ENCODE measurements at places on chromosomes 11 and 22. TPM values are rescaled to one million over a fixed set of nuclear protein-coding genes. Genes with fewer than 3 reads are reported as not detected.

Gene FGF19
- total RNA-seq, result not detected

DNA sequence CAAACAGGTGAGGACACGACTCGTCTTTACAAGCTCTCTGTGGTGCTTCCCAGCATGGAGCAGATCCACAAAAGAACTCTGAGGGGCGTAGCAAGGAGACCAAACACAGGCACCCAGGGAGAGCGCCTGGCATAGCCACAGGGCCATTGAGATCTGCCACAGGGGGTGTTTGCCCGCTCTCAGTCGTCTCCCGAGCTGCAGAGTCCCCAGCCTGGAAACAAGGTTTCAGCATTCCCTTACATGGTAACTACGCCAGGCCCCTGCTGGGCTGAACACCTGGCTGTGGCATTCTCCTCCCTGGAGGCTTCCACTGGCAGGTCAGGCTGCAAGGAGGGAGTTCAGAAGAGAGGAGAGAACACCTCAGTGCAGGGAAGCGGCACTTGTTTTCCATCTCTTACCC, 962.1 kb downstream of the NTM start:
- no peak for DNase-seq
- H3K36me3 ChIP-seq, result no peaks in the 10 kb centered on the region
- no peak overlapping the region for H3K4me3 ChIP-seq
- no peaks in the 10 kb centered on the region for H3K4me1 ChIP-seq

DNA sequence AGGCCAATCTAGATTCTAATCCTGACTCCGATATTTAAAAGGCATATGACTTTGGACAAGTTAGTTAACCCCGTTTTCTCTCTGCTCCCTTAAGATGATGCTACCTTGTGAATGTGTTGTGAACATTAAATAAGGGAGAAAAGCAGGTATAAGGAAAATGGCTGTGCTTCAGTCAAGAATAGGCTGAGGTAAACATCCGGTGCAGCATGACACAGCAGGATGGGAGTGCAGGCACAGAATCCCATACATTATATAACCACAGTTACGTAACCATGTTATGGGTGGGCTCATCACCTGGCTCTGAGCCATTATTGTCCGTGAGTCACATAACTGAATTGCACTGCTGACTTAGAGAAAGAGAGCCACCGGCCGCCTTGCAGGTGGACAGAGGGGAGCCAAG, 382.2 kb upstream of the ANO5 start:
- no peaks in the 10 kb centered on the region for H3K4me1 ChIP-seq
- no peak overlapping the region for H3K4me3 ChIP-seq
- no peaks in the 10 kb centered on the region for H3K27me3 ChIP-seq
- H3K36me3 ChIP-seq, result no peaks in the 10 kb centered on the region

GRCh38 chr22:44824271-44824670, 71.9 kb downstream of the ARHGAP8 start:
- H3K4me3 ChIP-seq, result no peak overlapping the region
- H3K4me1 ChIP-seq, result no peaks in the 10 kb centered on the region
- peaks cover 4% of the 10 kb centered on the region for H3K27me3 ChIP-seq
- no peaks in the 10 kb centered on the region for H3K36me3 ChIP-seq
- DNase-seq, result no peak

- no peak overlapping the region for H3K4me3 ChIP-seq
- H3K4me1 ChIP-seq, result no peaks in the 10 kb centered on the region
- DNase-seq, result no peak
- H3K36me3 ChIP-seq, result no peaks in the 10 kb centered on the region
- H3K27me3 ChIP-seq, result peaks cover 1% of the 10 kb centered on the region
These were observed 44.2 kb downstream of the SHANK2 start for GRCh38 chr11:71208011-71208774.

- H3K36me3 ChIP-seq, result no peaks in the 10 kb centered on the region
- H3K4me1 ChIP-seq, result no peaks in the 10 kb centered on the region
- H3K4me3 ChIP-seq, result no peak overlapping the region
- H3K27ac ChIP-seq, result no peak overlapping the region
- DNase-seq, result no peak
These were observed 29.0 kb downstream of the CSNK2A3 start for GRCh38 chr11:11324090-11324489.

- peaks cover 6% of the 10 kb centered on the region for H3K27me3 ChIP-seq
- H3K36me3 ChIP-seq, result peaks cover 5% of the 10 kb centered on the region
- H3K4me1 ChIP-seq, result peaks cover 13% of the 10 kb centered on the region
- no peak overlapping the region for H3K4me3 ChIP-seq
- no peak overlapping the region for H3K27ac ChIP-seq
- DNase-seq, result no peak
These were observed 18.2 kb upstream of the OR10W1 start for GRCh38 chr11:58286249-58286648.

Gene TCN1
- total RNA-seq, result not detected

DNA sequence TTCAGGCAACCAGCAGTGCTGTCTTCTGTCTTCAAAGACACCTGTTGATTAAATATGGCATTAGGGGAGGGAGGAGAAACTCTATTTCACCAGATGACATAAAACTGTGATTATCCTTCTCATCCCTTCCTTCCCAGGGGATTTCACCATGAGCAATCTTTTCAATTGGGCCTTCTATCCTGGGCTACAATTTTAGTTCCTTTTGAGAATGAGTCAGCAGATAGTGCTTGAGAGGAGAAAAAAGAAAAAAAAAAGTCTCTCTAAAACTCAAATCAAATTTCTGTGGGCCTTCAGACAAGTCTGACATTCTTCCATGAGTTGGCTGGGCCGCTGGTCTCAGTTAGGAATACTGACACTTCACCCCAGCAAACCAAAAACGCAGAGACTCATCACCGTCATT, 7.2 kb downstream of the FLI1 start:
- DNase-seq, result no peak
- H3K27ac ChIP-seq, result peak overlapping the region; percentile 57
- H3K4me1 ChIP-seq, result peaks cover 65% of the 10 kb centered on the region

- no peak overlapping the region for H3K27ac ChIP-seq
- peak; percentile 58 for DNase-seq
- H3K4me3 ChIP-seq, result no peak overlapping the region
- no peaks in the 10 kb centered on the region for H3K36me3 ChIP-seq
- H3K27me3 ChIP-seq, result no peaks in the 10 kb centered on the region
- H3K4me1 ChIP-seq, result no peaks in the 10 kb centered on the region
These were observed 55.6 kb downstream of the P4HA3 start for GRCh38 chr11:74255741-74256375.

Gene TST
- not detected for total RNA-seq

- H3K27me3 ChIP-seq, result peaks cover 20% of the 10 kb centered on the region
- no peaks in the 10 kb centered on the region for H3K36me3 ChIP-seq
- no peak overlapping the region for H3K27ac ChIP-seq
- no peak for DNase-seq
- no peak overlapping the region for H3K4me3 ChIP-seq
- H3K4me1 ChIP-seq, result peaks cover 2% of the 10 kb centered on the region
These were observed 16.2 kb downstream of the CSF2RB start for GRCh38 chr22:36929621-36930020.

- H3K4me1 ChIP-seq, result no peaks in the 10 kb centered on the region
- no peak overlapping the region for H3K4me3 ChIP-seq
- no peak overlapping the region for H3K27ac ChIP-seq
- no peaks in the 10 kb centered on the region for H3K27me3 ChIP-seq
These were observed 391.3 kb downstream of the JRKL start for GRCh38 chr11:96781082-96781481.

GRCh38 chr22:37416389-37416788, 10.9 kb downstream of the ELFN2 start:
- H3K36me3 ChIP-seq, result no peaks in the 10 kb centered on the region
- peaks cover 96% of the 10 kb centered on the region for H3K27me3 ChIP-seq
- H3K4me3 ChIP-seq, result peak overlapping the region; percentile 64
- no peak for DNase-seq

DNA sequence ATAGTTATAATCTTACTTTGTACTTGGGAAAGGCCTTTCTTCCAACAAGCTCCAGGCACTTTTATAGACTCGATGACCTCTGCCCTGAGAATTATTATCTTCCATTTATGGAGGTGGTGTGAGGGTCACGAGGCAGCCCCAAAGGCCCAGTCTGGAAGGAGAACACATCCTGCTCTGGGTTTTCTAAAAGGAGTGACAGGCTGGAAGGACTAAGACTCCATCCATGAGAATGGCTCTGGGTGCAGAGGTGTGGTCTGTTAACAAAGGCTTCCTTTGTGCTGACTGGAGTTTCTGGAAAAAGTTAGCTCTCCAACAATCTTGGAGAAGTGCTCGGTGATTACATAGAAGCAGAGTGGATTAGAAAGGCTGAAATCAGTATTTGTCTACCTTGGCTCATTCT, 74.7 kb upstream of the SESN3 start:
- H3K4me1 ChIP-seq, result peaks cover 6% of the 10 kb centered on the region
- no peaks in the 10 kb centered on the region for H3K36me3 ChIP-seq
- no peaks in the 10 kb centered on the region for H3K27me3 ChIP-seq
- H3K27ac ChIP-seq, result no peak overlapping the region

GRCh38 chr11:122439866-122440810, 215.4 kb upstream of the UBASH3B start:
- no peak for DNase-seq
- peaks cover 4% of the 10 kb centered on the region for H3K4me1 ChIP-seq
- no peak overlapping the region for H3K27ac ChIP-seq

Gene ALG12
- total RNA-seq, result 23.6 TPM

DNA sequence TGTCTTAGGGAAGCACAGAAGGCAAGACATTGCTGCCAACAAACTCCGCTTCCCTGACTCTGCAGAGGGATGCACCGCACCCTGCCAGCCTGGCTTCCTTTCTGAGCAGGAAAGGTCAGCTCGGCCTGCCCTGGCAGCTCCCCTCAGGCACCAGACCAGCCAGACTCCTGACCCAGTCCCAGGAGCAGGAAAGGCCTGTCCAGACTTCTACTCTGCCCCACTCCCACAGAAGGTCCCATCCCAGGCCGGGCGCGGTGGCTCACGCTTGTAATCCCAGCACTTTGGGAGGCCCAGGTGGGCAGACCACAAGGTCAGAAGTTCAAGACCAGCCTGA, 17.7 kb downstream of the ARRB1 start:
- peaks cover 94% of the 10 kb centered on the region for H3K4me1 ChIP-seq
- no peak for DNase-seq
- H3K4me3 ChIP-seq, result no peak overlapping the region
- H3K27ac ChIP-seq, result no peak overlapping the region

DNA sequence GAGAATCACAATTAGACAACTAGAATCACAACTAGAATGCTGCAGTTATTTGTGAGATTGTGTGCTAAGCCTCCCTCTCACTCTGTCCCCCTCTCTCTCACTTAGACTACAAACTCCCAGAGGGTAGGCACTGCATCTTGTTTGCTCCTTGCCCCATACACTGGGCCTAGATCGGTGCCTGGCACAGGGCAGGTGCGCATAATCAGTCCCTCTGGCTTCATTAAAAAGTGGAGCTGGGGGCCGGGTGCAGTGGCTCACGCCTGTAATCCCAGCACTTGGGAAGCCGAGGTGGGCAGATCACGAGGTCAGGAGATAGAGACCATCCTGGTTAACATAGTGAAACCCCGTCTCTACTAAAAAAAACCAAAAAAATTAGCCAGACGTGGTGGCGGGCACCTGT, 456.8 kb downstream of the MIAT start:
- H3K27ac ChIP-seq, result no peak overlapping the region
- H3K4me3 ChIP-seq, result no peak overlapping the region
- no peaks in the 10 kb centered on the region for H3K36me3 ChIP-seq
- no peak for DNase-seq

- no peak for DNase-seq
- no peaks in the 10 kb centered on the region for H3K4me1 ChIP-seq
- no peaks in the 10 kb centered on the region for H3K36me3 ChIP-seq
- H3K27ac ChIP-seq, result no peak overlapping the region
- H3K4me3 ChIP-seq, result no peak overlapping the region
These were observed 9.5 kb upstream of the ST3GAL4 start for GRCh38 chr11:126345759-126346585.

DNA sequence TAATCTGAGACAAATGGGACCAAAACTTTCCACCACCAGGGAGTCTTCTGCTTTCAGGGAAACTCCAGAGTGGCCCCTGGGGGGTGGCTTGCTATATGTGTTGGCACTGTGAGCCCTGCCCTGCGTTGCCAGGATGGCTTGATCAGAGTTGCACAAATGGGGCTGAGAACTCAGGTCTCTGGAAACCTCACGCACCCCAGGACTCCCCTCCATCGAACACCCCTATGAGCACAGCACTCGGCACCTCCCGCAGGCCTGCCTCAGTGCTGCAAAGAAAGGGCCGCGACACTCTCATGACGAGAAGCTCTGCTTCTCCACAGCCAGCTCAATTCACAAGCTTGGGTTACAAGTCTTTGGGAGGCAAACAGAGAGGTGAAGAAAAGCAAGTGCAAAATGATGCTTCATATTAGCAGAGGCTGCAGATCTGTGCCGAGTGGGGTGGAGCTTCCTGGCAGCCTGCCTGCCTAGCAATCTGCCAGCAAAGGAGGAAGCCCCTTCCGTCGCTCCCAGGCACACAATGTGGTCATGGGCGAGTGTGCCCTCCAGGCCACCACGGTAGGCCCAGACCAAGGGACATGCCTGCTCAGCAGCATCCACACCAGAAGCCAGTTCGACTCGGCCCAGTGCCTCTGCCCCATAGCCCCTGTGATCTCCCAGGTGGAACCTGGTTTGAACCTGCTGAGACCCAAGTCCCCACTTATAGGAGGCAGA, 55.7 kb downstream of the MYH9 start:
- H3K27me3 ChIP-seq, result no peaks in the 10 kb centered on the region
- peak; percentile 70 for DNase-seq

GRCh38 chr22:25357606-25358420, 138.4 kb downstream of the CRYBB2 start:
- peaks cover 2% of the 10 kb centered on the region for H3K4me1 ChIP-seq
- no peak overlapping the region for H3K27ac ChIP-seq
- no peaks in the 10 kb centered on the region for H3K36me3 ChIP-seq
- H3K27me3 ChIP-seq, result no peaks in the 10 kb centered on the region
- no peak overlapping the region for H3K4me3 ChIP-seq

Gene IL17REL
- not detected for total RNA-seq

DNA sequence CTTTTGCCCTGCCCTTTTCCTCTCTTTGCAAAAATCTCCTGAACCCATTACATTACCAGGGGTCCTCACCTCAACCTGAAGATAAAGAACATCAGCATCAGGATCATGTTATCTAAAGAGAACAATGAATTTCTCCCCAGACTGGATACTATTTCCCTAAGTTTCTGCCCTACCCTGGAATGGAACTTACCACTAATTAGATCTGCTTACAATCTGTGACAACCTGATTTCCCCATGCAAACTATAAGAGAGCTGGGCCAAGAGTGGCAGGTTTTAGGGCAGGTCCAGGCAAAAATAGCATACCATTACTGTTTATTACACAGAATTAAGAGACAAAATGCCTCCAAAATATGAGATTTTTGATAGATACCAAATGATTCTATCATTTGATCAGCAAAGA, 58.0 kb upstream of the GDPD4 start:
- H3K4me1 ChIP-seq, result peaks cover 9% of the 10 kb centered on the region
- no peak for DNase-seq
- no peak overlapping the region for H3K4me3 ChIP-seq
- H3K27me3 ChIP-seq, result no peaks in the 10 kb centered on the region
- no peak overlapping the region for H3K27ac ChIP-seq
- peaks cover 41% of the 10 kb centered on the region for H3K36me3 ChIP-seq

Gene TMEM191C
- total RNA-seq, result 5.4 TPM

- no peaks in the 10 kb centered on the region for H3K27me3 ChIP-seq
- H3K4me3 ChIP-seq, result no peak overlapping the region
- H3K4me1 ChIP-seq, result no peaks in the 10 kb centered on the region
- no peak overlapping the region for H3K27ac ChIP-seq
These were observed 153.9 kb upstream of the MPPED2 start for GRCh38 chr11:30740091-30740490.

Gene C11orf86
- total RNA-seq, result not detected

Measured in naive thymus-derived CD8-positive, alpha-beta T cell (primary cell).